Activated naive CD4-positive, alpha-beta T cell treated with anti-CD3 and anti-CD28 coated beads, Interleukin-2, amount 50 U/mL, for 72 hours (primary cell): ENCODE measurements at places on chromosomes 2 and 18.

DNA sequence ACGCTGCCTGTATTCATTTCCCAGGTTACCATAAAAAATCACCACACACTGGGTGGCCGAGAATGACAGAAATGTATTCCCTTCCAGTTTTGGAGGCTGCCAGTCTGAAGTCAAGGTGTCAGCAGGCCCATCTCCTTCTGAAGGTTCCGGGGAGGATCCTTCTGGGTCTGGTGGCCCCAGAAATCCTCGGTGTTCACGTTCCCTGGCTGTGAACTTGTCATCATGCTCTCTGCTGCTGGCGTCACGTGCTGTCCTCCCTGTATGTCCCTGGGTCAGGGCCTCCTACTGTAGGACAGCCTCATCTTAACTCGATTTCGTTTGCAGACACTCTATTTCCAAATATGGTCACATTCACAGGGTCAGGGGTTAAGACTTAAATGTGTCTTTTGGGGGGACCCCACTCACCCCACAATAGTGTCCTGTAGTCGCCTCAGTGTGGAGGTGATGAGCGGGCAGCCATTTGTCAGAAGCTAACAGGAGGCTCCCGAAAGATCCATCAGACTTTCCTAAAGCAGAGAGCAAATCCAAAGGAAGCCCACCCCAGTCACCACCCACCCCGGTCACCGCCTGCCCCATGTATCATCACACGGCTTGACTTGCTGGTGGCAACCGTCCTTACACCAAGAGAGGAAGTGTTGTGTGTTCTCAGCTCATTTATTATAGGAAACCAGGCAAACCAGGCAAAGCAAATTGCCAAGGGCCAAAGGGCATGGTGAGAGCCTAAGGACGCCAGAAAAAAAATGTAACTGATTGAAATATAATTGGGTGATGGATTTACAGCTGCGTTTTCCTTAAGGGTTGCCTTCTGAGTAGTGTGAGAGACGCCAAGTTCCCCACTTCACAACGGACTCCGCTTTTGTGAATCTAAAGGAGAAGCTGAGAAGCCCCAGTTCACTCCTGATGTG is 148.8 kb upstream of the ZNF236 start:
- no peak for DNase-seq

- DNase-seq, result no peak
Observed at GRCh38 chr2:158493458-158493857, 36.7 kb downstream of the PKP4 start.

DNA sequence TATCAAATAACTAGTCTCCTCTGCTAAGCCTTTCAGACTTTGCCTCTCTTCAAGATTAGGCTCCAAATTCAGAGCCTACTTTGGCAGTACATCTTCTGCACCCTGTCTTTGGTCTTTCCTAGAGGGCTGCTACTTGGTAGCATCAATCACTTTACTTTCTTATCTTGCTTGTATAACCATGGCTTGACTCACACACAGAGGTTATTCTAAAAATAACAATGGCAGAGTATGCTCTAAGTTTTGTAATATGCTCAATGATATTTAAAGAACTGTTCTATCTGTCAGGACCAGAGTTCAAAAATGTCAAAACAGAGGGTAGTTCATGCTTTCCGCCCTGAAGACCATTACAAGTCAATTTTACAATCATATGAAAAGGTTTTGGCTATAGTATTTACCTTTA is 27.7 kb downstream of the THOC1 start:
- no peak for DNase-seq

GRCh38 chr2:112529757-112530156 is 12.5 kb upstream of the POLR1B start:
- DNase-seq, result no peak

DNA sequence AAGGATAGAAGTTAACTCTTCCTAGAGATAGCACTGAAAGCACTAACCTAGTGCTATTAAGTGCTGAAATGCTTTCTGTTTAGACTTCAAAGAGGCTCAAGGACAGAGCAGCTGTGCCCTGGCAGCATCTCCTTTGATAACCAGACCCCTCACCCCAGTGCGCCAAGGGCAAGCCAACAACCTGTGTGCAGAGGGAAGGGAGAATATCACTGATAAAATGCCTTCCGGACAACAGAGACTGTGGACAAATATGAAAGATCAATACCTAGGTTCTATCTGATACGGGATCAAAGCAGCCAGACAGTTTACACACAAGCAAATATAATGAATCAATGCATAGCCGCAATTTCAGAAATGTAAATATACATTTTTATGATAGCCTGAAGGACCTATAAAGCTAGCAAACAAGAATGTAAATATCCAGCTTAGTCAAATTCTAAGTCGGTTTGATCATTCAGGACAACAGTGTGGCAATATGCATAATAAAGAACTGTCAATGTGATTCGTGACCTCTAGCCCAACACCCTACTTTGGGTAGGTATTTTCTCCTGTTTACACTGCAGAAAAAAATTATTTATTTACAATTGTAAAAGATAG is 91.8 kb upstream of the RFX8 start:
- DNase-seq, result no peak

- DNase-seq, result no peak
Observed at GRCh38 chr2:239163688-239164334, 237.0 kb downstream of the HDAC4 start.

- DNase-seq, result no peak
Observed at GRCh38 chr2:236938126-236938525, 147.6 kb upstream of the COPS8 start.

DNA sequence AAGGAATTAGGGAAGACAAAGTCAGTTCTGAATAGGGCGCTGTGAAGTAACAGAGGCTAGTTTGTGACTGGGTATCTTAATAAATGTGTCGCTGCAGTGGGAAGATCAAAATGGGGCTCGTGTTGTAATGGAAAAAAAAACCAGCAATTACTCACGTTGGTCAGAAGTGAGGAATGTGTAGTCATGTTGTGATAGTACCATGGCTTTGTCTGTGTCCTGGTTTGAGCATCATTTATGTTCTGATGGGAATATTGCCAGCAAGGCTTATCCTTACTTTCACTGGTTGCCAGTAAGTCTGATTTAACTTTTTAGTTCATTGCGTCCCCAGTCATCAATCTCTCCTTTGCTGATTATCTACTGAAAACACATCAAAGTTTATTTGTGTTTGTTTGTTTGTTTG is 467.6 kb downstream of the NYAP2 start:
- DNase-seq, result no peak

GRCh38 chr2:164495491-164496223 is 125.6 kb downstream of the GRB14 start:
- no peak for DNase-seq

- no peak for DNase-seq
Observed at GRCh38 chr2:151056870-151057269, 204.8 kb downstream of the RBM43 start.

- DNase-seq, result no peak
Observed at GRCh38 chr2:224876522-224876921, 160.4 kb upstream of the CCDC195 start.

GRCh38 chr2:117492209-117492851 is 322.2 kb upstream of the DDX18 start:
- DNase-seq, result no peak

- DNase-seq, result no peak
Observed at GRCh38 chr2:98541489-98541888, 66.8 kb downstream of the COA5 start.

GRCh38 chr2:139946690-139947089 is 1166.5 kb upstream of the NXPH2 start:
- DNase-seq, result no peak

- no peak for DNase-seq
Observed at GRCh38 chr18:24089076-24089475, 49.8 kb upstream of the CABYR start.

GRCh38 chr2:41283079-41283775 is 764.6 kb upstream of the PKDCC start:
- no peak for DNase-seq

- DNase-seq, result no peak
Observed at GRCh38 chr18:44804033-44804432, 123.3 kb downstream of the SETBP1 start.

DNA sequence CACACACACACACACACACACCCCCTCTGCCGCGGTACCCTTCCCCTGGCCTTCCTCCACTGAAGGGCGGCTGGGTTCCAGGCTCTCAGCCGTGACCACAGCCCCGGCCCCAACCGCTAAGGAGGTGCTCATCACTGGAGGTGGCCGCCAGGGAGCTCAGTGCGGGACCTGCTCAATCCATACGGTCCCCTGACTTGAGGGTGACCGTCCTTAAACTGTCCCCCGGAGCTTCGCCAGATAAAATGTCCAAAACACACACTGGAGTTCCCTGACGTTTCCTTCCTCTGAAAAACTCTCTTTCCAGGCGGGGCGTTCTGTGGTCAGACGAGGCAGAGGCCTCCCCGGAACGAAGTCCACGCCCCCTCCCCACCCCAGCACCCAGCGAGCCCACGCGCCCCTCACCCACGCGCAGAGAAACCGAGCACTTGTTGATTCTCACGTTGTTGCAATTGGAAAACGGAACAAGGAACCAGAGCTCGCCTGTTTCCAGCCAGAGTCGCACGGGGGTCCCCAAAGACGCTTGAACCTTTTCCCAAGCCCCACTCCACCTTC is 1.4 kb downstream of the MBP start:
- no peak for DNase-seq

DNA sequence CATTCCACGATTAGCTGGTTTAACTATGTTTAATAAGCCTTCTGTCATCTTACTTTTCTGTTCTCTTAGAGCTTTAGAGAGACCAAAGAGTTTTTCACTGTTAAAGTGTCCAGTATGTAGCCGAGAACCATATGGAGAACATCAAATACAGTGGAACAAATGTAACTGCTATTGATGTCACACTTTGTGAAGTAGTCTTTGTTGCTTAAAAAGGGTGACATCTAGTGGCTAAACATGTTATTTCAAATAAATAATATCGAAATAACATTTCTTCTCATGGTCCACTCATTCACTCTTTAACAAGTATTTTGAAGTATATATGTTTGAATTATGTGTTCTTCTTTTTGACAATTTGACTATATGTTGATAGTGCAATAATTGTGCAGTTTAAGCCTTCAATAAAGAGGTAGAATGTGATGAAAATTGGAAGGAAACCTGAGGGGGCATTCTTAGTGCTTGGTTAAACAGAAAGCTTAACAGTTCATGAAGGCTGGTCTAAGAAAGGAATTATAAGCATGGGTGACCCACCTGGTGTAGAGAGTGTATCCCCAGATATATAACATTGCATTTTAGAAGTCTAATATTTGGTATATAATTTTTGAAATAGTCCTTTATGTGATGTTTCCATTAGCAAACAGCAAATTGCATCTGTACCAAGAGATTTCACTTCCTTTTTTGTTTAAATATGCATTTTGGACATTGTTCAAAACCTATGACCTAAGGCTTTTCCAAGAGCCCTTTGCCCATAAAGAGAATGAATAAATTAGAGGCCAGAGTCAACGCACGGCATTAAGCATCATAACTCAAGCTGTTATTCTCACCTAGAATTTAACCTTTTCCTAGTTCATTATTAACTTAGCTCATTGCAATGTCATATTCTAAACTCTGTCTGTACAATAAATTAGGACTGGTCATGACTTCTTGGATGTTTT is 112.1 kb downstream of the KYNU start:
- DNase-seq, result no peak

DNA sequence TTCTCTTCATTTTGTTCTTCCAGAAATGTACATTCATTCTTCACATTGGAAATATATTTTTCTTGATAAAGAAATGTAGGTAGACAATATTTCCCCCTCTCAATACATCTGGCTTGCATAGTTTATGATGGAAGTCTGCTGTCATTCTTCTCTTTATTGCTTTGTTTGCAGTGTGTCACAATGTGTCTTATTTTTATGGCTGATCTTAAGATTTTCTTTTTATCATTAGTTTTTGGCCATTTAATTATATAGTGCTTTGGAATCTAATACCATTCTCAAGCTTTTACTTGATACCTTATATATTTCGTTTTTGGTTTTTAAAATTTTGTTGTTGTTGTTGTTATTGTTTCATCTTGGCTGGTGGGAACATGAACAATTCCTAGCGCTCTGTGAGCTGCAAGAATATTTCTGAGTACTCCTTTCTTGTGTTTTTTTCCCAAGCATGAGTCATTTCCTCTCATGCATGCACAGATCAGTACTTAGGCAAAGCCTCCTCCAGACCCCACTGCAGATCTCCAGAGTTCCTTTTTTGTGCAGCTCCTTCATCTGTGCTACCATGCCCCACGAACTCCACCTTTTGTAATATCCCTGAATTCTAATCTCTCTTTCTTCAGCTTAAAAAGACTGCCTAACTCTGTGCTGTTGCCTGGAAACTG is 13.7 kb upstream of the MMADHC start:
- DNase-seq, result no peak

DNA sequence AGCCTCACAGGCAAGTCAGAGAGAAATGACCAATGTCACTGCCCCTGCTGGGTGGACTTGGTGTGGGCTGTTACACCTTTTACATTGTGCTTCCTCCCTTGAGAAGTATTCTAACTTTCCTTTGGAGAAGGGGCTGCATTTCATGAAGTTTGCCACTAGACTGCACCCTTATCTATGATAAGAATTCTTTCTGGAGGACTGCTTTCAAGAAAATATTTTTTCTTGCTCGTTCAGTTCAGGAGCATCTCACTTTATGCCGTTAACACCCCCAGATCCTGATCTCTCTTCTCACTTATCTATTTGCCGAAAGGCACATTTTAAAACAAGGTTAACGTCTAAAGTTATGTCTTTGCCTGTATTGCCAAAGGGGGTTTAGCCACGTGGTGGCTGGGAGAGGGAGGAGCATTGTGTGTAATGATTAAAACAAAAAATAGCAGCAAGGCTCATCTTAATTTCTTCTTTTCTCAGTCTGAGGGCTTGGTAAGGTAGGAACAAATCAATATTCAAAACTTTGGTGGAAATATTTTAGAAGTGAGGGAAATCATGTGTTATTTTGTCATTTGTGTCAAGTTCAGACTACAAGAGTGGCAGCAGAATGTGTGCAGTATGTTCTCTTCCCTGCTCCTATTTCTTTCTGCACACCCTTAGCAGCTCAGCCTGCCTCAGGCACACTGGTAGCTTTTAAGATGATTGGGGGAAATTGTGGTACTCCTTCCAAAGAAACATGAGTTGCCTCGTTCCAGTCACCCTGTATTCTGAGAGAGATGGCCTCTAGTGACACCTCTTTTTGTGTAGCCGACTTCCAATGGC is 1.6 kb upstream of the IGFBP5 start:
- DNase-seq, result no peak

GRCh38 chr2:28665041-28665704 is 86.5 kb upstream of the PPP1CB start:
- DNase-seq, result no peak

GRCh38 chr2:240618776-240619175 is 6.5 kb upstream of the GPR35 start:
- no peak for DNase-seq

GRCh38 chr2:43818761-43819160 is 19.9 kb downstream of the ABCG5 start:
- DNase-seq, result no peak

GRCh38 chr2:232286001-232286868 is 92.3 kb upstream of the ALPP start:
- DNase-seq, result no peak

GRCh38 chr2:16034151-16034974 is 94.0 kb downstream of the MYCN start:
- DNase-seq, result no peak

- DNase-seq, result no peak
Observed at GRCh38 chr2:85761-86160, 39.5 kb upstream of the FAM110C start.
